Inflammatory macrophage treated with lipopolysaccharide for 1 hour (primary cell): ENCODE measurements at places on chromosomes 5 and 9.

- DNase-seq = no peak
Measured at GRCh38 chr5:177482359-177482795, 8.9 kb upstream of the DBN1 start.

DNA sequence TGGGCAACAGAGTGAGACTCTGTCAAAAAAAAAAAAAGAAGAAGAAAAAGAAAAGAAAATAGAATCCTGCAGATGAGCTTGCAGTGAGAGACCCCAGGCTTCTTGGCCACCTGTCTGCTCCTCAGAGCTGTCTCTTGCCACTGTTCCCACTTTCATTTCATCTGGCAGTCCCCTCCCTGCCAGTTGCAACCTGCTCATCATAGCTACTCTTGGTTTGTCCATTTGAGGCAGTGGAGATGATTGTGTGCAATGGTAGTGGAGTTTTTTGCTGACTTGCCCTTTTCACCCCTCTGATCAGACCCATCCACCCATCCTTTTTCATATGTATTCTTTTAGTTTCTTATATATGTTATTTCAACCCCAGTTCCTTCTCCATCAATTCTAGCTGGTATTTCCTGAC, 28.7 kb downstream of the ANKRD33B start:
- no peak for DNase-seq

DNA sequence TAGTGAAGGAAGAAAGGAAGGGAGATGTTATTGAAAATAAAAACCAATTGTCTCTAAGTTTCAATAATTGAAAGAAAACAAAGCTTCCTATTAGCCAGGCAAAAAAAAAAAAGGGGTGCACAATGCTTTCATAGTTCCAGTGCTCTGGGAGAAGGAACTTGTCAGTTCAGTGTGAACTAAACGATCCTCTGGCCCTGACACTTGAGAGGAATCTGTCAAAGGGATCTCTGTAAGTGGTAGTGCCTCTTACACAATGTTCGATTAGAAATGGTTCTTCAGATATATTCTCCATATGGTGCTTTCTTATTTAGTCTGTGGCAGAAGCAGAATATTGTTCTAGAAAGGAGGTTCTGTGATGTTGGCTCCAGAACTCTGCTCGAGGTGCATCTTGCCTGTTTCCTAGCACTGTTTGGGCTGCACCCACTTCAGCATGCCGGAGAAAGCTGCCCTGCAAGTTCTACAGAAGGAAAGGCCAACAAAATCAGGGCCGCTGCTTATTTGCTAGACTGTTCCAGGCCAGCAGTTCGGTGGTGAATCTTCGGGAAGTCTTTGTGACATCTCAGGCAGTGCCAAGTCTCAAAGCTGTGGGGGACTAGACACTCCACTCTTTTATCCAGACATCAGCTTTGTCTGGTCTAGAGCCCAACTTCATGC, 90.9 kb downstream of the PIK3R1 start:
- DNase-seq = no peak

DNA sequence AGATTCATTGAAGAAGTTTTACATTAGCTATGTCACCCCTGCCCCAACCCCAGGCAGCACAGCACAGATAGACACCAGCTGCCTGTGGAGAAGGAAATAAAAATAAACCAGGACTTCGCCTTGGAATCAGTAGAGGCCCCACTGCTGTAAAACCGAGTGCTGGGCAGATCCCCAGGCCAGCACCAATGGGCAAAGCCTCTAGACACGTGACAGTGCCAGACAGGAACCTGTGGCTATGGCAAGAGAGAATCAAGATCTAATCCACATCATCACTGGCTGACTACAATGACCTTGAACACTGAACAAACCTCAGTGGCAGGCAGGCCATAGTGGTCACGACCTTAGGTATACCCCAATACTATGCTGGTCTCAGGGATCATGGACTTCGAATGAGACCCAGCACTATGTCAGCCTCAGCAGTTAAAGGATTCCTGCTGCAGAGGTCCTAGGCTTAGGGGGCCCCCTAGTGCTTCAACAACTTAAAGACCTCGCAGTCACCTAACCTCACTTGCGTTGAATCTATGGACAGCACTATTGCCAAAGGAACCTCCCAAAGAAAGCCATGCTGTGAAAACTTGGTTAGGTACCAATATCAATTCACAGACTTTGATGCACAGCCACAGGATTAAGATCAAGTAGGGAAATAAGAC, 2118.6 kb upstream of the C9orf72 start:
- DNase-seq = peak; percentile 2

- peak; percentile 2 for DNase-seq
Measured at GRCh38 chr9:132945186-132946130, 1.0 kb upstream of the TSC1 start.
